ENCODE measurements at places on chromosomes 16 and 17.

DNA sequence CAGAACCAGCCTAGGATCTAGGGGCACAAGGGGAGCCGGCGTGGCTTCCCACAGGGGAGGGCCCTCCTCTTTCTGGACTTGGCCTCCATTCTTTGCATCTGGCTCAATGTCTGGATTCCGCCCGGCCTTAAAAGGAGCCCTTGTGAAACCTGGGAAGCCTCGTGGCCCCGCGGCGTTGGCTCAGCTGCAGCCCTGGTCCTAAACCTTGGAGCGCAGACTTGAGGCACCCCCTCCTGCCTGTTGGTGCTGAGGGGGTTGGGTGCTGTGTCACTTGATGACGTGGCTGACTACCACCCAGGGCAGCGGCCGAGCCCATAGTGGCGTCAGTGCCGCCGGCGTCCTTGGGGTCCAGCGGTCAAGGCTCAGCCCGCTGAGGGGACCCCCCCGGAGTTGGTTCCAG is 4.4 kb downstream of the TRAPPC2L start:
- DNase-seq, result no peak

- DNase-seq, result peak; percentile 88
These were observed 444.0 kb downstream of the XYLT1 start for GRCh38 chr16:17026600-17027242.

GRCh38 chr17:55068862-55069811 is 100.6 kb downstream of the STXBP4 start:
- DNase-seq, result no peak

DNA sequence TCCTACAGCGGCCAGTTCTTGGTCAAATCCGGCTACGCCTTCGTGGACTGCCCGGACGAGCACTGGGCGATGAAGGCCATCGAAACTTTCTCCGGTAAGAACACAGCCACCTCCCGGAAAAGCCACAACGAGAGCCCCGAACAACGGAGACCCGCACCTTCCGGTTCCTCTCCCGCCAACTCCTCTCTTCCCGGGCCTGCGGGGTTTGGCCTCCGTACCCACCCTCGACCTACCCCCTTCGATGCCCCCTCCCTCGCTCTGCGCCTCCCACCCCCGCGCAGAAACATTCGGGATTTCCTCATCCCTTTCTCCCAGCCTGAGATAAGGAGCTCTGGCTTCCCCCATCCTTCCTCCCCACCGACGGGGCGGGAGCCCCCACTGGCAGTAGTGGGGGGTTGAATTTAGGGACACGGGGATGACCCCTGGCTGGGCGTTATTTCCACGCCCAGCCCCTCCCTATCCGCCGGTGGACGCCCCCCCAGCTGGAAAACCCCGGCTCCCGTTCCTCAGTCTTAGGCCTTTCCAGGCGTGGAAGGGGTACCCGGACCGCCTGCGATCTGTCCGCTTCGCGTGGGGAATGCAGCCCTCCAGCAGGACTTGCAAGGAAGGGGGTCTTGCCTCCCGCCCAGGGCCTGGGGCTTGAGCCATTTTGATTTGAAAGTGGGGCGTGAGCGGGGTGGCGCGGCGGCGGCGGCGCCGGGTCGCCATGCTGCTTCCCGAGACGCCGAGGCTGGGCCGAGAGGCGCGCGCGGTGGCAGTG is 822 bp downstream of the IGF2BP1 start:
- no peak for DNase-seq

DNA sequence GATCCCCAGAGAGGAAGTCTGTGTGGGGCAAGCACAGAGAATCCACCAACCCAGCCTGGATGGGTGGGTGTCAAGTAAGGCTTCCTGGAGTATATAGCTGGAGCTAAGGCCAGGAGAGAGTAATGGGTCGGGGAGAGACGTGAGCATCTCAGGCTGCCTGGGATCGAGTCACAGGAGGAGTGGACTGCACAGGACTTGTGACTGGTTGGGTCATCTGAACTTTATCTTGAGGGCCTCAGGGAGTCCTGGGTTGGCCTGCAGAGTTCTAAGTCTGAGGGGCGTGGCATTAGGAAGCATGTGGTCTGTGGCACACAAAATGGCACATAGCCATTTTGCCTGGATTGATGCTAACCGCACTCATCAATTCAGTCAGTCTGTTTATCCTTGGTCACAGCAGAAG is 1.5 kb downstream of the PLA2G15 start:
- no peak for DNase-seq

DNA sequence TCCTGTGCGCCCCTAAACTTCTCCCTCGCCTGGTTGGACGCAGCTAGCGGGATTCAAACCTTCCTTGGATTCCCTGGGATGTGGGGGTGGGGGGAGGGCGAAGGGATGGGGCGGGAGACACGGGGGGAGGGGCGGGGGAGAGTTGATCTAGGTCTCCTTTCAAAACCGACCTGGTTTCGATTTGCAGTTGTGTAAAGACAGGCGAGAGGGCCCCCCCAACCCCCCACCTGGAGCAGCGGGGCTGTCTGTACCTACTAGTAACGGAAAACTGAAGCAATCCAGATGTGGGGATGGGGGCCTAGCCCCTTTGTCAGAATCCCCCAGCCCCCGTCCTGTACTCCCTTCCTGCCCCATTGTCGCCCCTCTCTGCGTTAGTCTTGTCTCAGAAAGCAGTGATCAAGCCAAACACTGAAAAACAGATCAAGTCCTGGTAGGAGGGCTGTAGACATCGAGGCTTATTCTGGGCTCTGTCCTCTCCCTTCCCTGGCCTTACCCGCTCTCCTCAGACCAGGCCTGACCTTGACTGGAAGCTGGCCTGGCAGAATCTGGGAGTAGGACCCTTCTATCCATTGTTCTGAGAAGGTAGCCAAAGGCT is 902 bp downstream of the DLX4 start:
- no peak for DNase-seq

DNA sequence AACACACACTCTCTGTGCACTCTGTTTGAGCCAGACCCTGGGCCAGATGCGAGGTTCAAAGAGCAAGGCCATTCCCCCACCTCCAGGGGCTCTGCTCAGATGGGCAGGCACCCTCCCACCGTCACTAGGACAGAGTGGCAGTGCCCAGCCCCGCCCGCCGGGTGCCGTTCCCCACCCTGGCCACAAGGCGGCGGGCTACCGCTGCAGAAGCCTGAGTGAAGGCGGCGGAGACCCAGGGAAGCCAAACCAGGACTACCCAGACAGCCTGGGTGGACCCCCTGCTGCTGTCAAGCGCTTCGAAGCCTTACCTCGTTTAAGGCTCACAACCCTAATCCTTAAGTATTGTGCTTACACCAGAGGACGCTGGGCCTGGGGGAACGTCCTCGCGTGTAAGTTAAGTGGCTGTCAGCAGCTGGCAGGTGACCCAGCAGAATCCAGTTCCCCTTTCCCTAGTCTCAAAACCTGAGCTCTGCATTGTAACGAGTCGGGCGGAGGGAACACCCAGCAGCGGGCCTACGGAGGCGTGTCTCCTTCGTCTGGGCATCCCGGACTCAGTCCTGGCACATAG is 4.5 kb downstream of the ARHGAP27 start:
- peak; percentile 86 for DNase-seq

GRCh38 chr17:63665527-63666214 is 34.3 kb downstream of the LIMD2 start:
- peak; percentile 59 for DNase-seq

DNA sequence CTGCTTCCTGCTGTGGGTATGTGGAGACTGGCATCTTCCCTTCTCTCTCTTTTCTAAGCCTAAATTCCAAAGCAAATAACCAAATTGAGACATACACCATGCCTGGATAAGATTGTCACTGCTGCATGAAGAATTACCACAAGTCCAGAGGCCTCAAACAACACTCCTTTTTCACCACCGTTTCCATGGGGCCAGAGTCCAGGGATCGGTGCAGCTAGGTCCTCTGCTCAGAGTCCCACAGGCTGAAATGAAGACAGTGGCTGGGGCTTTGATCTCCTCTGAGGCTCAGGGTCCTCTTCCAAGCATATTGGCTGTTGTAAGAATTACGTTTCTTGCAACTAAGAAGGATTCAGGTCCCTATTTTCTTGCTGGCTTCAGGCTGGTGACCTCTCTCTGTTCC is 130.4 kb downstream of the SLC39A11 start:
- DNase-seq, result no peak

DNA sequence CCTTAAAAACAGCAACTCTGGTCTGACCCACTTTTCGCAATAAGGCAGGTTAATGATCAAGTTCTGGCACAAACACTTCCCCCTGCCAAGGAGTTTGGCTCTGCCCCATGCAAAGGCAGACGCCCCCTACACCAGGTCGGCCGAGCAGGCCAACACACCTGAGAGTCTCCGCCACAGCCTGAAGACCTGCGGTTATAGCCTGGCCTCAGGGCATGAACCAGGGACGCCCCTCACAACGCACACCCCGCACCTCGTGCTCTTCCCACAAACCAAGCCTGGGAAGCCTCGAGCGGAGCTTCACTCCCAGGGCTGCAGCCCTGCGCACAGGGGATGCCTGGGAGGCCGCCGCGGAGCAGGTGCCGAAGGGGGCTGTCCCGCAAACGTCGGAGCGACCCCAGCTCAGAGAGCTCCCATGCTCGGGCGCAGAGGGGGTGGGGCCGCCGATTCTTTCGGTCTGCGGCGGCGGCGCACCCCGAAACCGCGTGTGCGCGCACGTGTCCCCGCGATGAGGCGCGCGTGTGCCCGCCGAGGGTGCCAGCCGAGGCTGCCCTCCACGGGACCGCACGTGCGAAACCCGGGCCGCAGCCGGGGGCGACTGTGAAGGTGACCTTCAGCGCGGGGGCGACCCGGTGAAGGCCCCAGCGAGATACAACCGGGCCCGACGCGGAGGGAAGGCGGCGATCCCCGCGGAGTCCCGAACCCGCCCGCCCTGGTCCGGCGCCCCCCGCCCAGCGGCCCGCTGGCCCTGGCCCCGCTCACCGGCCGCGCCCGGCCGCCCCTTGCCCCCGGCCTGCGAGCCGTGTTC is 559 bp downstream of the CLUH start:
- peak; percentile 61 for DNase-seq

DNA sequence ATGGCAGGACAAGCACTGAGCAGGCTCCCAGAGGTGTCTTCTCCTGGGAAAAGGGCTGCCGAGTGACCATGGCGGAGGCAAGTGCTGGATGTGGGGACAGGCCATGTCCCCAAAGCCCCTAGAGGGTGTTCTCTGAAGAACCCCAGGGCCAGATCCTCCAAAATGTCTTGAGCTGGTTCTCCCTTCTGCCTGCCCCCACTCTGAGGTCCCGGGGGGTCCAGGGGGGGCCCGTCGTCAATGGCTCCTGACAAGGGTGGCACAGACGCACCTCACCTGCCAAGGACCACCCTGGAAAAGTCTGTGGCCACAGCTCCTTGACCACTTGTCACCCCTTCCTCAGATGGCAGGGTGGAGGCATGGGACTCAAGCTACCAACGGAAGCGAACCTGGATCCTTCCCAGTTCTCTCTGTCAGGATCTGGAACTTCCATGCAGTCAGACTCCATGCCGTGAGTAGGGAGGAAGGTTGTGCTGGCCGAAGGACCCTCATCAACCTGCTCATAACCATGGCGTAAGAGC is 2.3 kb upstream of the MYO1C start:
- DNase-seq, result no peak

DNA sequence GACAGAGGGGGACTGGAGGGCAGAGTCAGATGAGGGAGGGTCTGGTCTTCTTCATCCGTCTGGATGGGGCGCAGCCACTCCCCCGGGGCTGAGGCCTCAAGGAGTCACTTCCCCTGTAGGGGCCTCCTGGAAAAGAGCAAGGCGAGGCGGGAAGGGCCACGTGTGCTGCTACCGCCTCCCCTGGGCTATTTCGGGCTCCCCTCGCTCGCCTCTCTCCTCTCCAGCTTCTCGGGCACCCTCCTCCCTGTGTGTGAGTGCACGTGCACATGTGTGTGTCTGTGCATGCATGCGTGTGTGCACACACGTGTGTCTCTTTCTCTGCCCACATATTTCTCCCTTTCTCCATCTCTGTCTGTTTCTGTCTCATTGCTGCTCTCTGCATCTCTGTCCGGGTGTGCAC is 10.1 kb downstream of the GSG1L start:
- no peak for DNase-seq

- no peak for DNase-seq
These were observed 83.1 kb upstream of the CNTNAP4 start for GRCh38 chr16:76193906-76194615.

DNA sequence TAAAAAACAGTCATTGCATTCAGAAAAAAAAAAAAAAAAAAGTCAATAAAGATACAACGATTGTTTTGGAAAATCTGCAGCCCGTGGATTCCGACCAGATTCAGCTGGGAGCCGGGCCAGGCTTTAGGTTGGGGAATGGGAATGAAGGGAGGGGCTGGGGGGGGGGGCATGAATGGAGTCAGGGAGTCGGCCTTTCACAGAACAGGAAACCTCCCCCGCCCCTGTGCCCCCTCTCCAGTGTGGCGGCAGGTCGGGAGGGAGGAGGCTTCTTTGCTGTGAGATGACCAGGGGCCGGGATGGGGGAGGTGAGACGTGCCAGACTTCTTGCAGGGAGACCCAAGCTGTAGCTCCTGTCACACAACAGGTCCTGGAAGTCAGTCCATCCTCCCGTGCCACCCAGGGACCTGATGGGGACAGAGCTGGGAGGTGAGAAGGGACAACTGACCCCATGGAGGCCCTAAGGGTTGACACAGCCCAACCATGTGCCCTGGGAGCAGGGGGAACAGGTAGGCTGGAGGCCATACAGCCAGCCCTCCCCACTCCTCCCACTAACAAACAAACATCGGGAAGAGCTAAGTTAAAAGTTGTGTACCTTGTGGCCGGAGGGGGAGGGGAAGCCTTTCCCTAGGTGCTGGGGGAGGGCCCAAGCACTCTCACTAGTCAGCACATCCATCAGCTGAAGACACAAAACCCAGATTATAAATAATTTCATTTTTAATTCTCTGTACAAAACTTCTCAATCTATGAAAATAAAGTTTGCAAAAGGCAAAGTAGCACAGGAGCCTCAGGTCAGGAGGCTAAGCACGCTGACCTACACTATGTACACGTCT is 25.2 kb downstream of the SREBF1 start:
- no peak for DNase-seq

DNA sequence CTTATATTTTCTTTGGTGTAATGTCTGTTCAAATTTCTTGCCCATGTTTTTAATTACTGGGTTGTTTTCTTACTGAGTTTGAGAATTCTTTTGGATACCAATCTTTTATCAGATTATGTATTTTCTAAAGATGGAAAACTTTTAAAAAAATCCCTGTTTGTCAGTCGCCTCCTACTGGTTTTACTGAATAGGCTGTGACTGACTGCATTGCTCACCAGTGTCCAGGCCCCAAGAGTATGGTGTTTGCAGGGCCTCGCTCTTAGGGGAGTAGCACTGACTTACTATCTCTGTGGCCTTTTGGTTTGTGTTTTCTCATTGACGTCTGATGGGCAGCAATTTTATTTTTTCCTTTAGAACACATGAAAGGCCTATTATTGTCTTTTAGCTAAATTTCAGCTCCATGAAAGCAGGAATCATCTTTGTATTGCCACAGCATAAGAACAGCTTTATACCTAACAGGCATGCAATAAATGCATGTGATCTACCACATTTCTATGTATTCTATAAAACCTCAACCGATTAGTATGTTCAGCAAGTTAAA is 188.4 kb downstream of the AATF start:
- no peak for DNase-seq

DNA sequence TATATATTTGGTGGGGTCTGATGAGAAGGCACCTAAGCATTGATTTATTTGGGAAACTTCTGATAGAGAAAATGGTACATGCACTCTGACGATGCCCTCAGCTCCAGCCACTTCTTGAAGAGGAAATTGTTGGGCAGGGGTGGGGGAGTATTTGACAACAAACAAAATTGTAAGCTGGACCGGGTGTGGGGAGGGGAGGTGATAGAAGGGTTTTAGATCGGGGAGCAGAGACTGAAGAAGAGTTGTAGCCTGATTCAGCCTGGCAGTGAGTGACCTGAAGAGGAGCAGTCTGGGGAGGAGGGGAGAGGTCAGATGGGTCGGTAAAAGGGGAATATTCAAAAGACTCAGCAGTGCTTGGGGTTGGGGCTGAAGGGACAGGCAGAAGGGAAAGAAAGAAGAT is 2284.7 kb downstream of the TP53TG3F start:
- no peak for DNase-seq

All from GM12865 (cell line).